SJSA1 (cell line): ENCODE measurements at places on chromosomes 11 and 22. TPM values are rescaled to one million over a fixed set of nuclear protein-coding genes. Genes with fewer than 3 reads are reported as not detected.

Gene SYCE3
- not detected in 2 replicates for total RNA-seq

Gene MYO7A
- not detected in 2 replicates for total RNA-seq

Gene UPK3A
- total RNA-seq, result not detected in 2 replicates

Gene C11orf42
- total RNA-seq, result not detected in 2 replicates

Gene HORMAD2
- total RNA-seq, result not detected in 2 replicates

Gene OR2AG2
- total RNA-seq, result not detected in 2 replicates

Gene HTR3A
- total RNA-seq, result not detected in 2 replicates

Gene OR10G4
- not detected in 2 replicates for total RNA-seq

Gene UCP3
- 0.08 TPM in 1 of 2 replicates, not detected in the other for total RNA-seq

Gene TBX10
- total RNA-seq, result not detected in 2 replicates

Gene ANAPC15
- total RNA-seq, result 23.5 and 46.9 TPM in 2 replicates

Gene NRGN
- total RNA-seq, result 2.9 and 5.2 TPM in 2 replicates

Gene BAD
- total RNA-seq, result 154 and 158 TPM in 2 replicates

Gene CCDC89
- total RNA-seq, result 0.26 TPM in 1 of 2 replicates, not detected in the other

Gene FAM180B
- total RNA-seq, result not detected in 2 replicates

Gene CSF2RB
- total RNA-seq, result 0.03 TPM in 1 of 2 replicates, not detected in the other

Gene DSCAML1
- 0.03 TPM in 1 of 2 replicates, not detected in the other for total RNA-seq

Gene LIF
- 1.4 and 5.5 TPM in 2 replicates for total RNA-seq

Gene AQP11
- total RNA-seq, result 0.18 TPM in 1 of 2 replicates, not detected in the other

Gene SLC22A12
- not detected in 2 replicates for total RNA-seq

Gene CRYBB2
- 0.21 TPM in 1 of 2 replicates, not detected in the other for total RNA-seq

Gene TMPRSS4
- not detected in 2 replicates for total RNA-seq

Gene PLXNB2
- total RNA-seq, result 45.9 and 61.7 TPM in 2 replicates

Gene GRAMD4
- total RNA-seq, result 5.8 and 6.9 TPM in 2 replicates

Gene MUC6
- not detected in 2 replicates for total RNA-seq

Gene SMC1B
- total RNA-seq, result not detected in 2 replicates

Gene SPON1
- 22.5 and 24.6 TPM in 2 replicates for total RNA-seq

Gene TRIM34
- 6.0 and 10.6 TPM in 2 replicates for total RNA-seq

Gene CHRM4
- 0.42 TPM in 1 of 2 replicates, not detected in the other for total RNA-seq

Gene TCN2
- 4.5 and 5.8 TPM in 2 replicates for total RNA-seq

Gene KCNQ1
- total RNA-seq, result not detected in 2 replicates

Gene OR4A16
- total RNA-seq, result not detected in 2 replicates

Gene DGCR2
- 51.1 and 62.2 TPM in 2 replicates for total RNA-seq

Gene EXPH5
- total RNA-seq, result 0.05 TPM in 1 of 2 replicates, not detected in the other

Gene DDX25
- total RNA-seq, result not detected in 2 replicates
